ENCODE measurements at places on chromosomes 12 and 14. TPM values are rescaled to one million over a fixed set of nuclear protein-coding genes. Genes with fewer than 3 reads are reported as not detected.
A peak's percentile ranks its signal among the peaks of the same experiment; 100 is the strongest.

CLEC1A gene
- not detected for total RNA-seq

SIX1 gene
- 8.6 TPM for total RNA-seq

DNA sequence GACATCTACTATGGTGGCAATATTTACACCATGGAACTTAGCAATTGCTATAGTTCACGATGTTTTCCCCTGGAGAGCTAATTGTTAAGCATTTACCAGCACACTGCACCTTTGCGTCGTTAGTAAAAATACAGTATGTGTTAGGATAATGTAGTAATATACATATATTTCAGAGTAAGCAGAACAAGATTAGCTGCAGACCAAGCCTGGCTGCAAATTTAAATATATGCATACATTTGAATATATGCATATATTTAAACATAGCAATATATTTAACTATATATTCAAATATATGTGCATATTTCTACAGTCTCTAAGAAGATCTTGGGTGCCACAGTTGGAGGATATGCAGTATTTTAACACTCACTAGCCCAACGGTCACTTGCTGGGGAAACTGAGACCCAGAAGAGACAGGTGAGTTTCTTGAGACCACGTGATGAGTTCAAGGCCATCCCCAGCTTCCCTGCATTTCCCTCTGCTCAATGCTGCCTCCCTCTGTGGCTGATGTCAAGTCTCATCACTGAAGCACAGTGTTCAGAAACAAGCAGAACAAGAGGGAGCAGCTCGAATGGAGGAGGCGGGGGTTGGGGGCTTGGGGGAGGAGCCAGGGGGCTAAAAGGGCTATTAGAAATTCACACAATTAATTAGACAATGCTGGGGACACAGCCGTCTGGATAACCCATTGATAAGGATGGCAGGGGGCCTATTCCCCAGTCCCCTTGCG is 708.0 kb downstream of the MED13L start:
- DNase-seq, result no peak
- H3K27ac ChIP-seq, result no peak overlapping the region
- H3K27me3 ChIP-seq, result no peaks in the 10 kb centered on the region
- no peak overlapping the region for H3K4me3 ChIP-seq
- H3K36me3 ChIP-seq, result no peaks in the 10 kb centered on the region
- no peaks in the 10 kb centered on the region for H3K4me1 ChIP-seq

DNA sequence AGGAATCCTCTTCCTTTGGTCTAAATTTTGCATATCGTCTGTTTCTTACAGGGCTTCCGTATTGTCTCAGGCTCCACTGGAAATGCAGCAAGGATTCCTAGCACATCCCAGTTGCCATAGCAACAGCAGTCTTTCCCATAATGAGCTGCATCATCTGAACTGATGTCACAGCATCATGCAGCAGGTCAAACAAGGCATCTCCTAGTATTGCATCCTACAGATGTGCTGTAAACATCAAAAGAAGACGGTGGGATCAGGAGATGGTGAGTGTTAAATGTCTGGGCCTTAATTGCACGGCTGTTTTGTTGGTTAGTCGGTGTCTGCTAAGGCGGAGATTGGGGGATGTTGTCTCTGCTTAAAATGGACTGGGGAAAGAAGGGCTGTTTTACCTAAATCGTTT is at the start of gene AKAP6:
TSS of gene AKAP6 (plus strand) at position 153 of the 400 bp plus-strand sequence. CDS start 104,196 bp downstream, outside the sequence.
- no peaks in the 10 kb centered on the region for H3K4me1 ChIP-seq
- no peak within 1 kb of the TSS for H3K4me3 ChIP-seq
- no peak within 1 kb of the TSS for H3K27ac ChIP-seq
- peaks cover 1% of the 10 kb centered on the region for H3K27me3 ChIP-seq
- no peaks in the 10 kb centered on the region for H3K36me3 ChIP-seq

DNA sequence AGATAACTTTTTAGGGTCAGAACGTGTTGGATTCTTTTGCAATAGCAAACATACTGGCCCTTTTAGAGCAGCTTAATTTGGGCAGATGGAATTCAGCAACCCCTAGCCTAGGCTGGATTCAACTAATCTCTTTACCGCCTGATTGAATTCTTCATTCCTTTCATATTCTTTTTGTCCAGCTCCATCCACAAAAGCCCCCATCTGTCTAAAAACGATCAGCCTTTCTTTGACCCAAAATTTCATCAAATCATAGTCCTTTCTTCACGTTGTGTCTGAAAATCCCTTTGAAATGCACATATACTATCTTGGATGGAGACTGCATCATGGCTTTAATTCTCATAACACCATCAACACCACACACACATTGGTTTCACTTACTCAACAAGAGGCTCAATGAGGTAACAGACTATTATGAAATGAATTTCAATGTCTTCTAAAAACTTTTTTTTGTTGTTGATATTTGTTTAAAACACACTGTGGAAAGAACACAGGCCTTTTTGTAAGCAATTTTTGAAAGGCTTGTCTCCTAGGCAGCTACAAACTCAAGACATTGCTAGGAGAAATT is 128.0 kb upstream of the EEA1 start:
- H3K4me3 ChIP-seq, result no peak overlapping the region
- no peak for DNase-seq
- no peaks in the 10 kb centered on the region for H3K36me3 ChIP-seq
- H3K27ac ChIP-seq, result no peak overlapping the region
- no peaks in the 10 kb centered on the region for H3K4me1 ChIP-seq

GRCh38 chr14:95067526-95067925 is 89.8 kb downstream of the DICER1 start:
- no peak overlapping the region for H3K4me3 ChIP-seq
- no peaks in the 10 kb centered on the region for H3K36me3 ChIP-seq
- no peaks in the 10 kb centered on the region for H3K4me1 ChIP-seq
- H3K27me3 ChIP-seq, result peaks cover 27% of the 10 kb centered on the region

DNA sequence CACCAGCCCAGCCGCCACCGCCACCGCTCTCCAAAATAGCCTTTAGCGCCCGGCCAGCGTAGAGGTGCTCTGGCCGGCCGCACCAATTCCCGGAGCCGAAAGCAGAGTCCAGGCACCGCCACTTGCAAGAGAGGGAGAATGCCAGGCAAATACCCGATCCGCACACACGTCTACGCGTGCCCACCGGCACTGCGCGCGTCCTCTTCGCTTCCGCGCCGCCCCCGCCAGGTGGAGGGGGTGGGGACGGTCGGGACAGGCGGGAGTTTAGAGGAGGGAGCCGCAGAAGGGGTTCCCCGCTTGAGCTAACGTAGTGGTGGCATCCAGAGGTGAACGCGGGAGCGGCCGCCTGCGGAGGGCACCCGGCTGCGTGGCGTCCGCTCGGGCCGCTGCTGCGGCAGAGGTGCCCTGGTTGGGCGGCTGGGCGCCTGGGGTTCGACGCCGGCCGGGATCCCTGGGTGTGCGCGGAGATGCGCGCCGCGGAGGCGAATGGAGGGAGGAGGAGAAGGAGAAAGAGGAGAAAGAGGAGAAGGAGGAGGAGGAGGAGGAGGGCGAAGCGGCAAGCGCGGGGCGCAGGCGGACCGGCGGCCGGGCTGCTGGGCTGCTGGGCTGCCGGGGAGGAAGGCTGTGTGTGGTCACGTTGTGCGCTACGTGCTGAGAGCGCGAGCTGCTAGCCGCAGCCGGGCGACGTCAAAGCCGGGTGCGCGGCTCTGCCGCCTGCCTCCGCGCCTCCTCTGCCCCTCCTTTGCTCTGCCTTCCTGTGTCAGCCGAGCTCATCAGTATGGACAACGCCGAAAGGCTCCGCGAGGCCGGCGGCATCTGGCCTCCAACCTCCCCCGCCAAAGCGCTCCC is at the start of gene MDGA2:
TSS of gene MDGA2 (minus strand) at position 140 of the 849 bp plus-strand sequence.
- no peak within 1 kb of the TSS for H3K4me3 ChIP-seq
- H3K27ac ChIP-seq, result no peak within 1 kb of the TSS
- DNase-seq, result no peak

DNA sequence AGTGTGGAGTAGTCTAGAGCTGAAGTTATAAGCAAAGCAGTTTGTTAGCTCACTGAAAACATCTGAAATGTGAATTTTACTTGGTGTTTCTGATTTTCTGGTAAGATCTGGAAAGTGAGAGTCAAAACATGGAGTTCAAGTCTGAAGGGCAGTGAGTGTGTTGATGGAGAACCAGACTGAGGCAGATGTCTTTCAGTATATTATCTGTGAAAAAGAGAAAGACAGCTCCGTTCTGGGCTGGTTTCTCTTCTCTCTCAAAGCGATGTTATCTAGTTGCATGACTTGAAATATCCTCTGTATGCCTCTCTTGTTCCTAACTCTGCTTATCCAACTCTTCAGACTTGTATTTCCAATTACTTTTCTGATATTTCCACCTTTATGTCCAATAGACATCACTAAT is 381.9 kb upstream of the RGS6 start:
- H3K36me3 ChIP-seq, result no peaks in the 10 kb centered on the region
- DNase-seq, result no peak
- H3K4me3 ChIP-seq, result no peak overlapping the region

DNA sequence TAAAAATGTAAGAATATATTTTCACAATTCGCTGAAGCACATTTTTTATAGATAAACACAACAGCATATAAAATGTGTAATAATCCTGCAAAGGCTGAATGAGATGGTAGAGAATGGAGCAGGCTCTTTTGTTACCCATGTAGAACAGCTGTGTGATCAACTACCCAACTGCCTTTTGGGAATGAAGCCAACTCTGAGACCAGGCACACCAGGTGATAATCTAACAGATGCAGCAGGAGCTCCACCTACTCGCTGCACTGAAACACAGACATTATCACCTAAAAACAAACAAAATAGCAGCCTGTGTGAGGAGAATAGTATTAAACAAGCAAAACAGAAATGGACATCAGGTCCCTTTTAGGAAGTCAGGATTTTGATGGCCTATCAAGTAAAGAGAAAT is 183.3 kb downstream of the CCDC59 start:
- H3K36me3 ChIP-seq, result no peaks in the 10 kb centered on the region
- H3K27me3 ChIP-seq, result no peaks in the 10 kb centered on the region
- H3K27ac ChIP-seq, result no peak overlapping the region

DNA sequence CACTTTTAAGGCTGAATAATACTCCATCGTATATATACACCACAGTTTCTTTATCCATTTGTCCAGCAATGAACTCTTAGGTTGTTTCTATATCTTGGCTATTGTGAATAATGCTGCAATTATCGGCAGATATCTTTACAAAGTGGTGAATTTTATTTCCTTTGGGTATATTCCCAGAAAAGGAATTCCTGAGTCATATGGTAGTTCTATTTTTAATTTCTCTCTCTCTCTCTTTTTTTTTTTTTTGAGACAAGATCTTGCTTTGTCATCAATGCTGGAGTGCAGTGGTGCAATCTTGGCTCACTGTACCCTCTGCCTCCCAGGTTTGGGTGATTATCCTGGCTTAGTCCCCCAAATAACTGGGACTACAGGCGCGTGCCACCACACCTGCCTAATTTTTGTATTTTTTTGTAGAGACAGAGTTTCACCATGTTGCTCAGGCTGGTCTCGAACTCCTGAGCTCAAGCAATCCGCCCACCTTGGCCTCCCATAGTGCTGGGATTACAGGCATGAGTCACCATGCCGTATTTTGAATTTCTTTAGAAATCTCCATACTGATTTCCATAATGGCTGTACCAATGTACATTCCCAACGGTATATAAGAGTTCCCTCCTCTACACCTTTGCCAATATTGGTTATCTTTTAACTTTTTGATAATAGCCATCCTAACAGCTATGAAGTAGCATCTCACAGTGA is 98.4 kb downstream of the EFCAB11 start:
- H3K36me3 ChIP-seq, result no peaks in the 10 kb centered on the region
- H3K4me1 ChIP-seq, result peaks cover 16% of the 10 kb centered on the region
- no peaks in the 10 kb centered on the region for H3K27me3 ChIP-seq
- H3K4me3 ChIP-seq, result no peak overlapping the region
- H3K27ac ChIP-seq, result peak overlapping the region; percentile 81
- peak; percentile 89 for DNase-seq

GRCh38 chr12:18383203-18383602 is 121.9 kb downstream of the PIK3C2G start:
- H3K27me3 ChIP-seq, result no peaks in the 10 kb centered on the region
- H3K4me1 ChIP-seq, result peaks cover 5% of the 10 kb centered on the region
- no peaks in the 10 kb centered on the region for H3K36me3 ChIP-seq
- peak; percentile 89 for DNase-seq
- H3K4me3 ChIP-seq, result no peak overlapping the region

DNA sequence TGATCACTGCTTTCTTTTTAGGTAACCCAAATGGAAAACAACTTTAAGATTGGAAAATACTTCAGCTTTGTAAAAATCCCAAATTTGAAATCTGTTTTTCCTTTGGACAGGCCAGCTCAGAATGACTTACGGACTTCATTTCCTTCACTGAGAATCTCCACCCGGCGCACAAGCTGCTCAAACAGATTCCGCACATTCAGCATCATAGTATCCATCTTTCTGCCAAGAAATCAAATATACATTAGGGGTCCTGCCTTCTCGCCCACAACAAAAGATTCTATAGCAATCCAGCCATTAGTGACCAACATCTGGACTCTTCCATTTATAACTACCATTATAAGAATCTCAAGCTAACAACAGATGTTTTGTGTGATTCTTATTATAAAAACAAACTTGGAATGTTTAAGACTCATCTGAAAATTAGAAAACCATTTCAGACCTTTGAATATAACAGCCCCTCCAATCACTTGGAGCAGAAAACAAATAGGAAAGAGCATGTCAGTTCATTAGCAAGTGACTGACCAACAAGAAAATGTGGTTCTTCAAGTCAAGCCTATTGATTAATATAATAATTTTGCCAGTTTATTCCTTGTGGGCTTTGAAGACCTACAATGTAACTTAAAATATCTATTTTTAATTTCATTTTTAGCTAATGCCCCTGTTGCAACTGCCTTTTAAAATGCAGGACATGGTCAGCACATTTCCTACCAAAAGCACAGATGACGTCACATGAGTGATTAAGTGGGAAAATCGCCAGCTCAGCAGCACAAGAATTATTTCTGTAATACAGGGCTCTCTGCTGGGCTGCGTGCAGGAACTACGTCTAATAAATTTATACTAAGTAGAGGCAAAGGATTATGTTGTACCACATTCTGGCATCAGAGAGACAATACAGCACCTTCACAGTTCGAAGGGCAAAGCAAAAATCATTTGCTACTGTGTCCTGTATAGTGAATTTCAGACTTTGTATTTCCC is 8.5 kb downstream of the RACGAP1 start:
- peaks cover 6% of the 10 kb centered on the region for H3K4me1 ChIP-seq
- DNase-seq, result peak; percentile 93
- H3K4me3 ChIP-seq, result peak overlapping the region; percentile 35
- 0 out of 2 replicates have a peak, but pooled peaks cover 3% of the 10 kb centered on the region for H3K36me3 ChIP-seq
- H3K27ac ChIP-seq, result peak overlapping the region; percentile 66
- H3K27me3 ChIP-seq, result no peaks in the 10 kb centered on the region

DNA sequence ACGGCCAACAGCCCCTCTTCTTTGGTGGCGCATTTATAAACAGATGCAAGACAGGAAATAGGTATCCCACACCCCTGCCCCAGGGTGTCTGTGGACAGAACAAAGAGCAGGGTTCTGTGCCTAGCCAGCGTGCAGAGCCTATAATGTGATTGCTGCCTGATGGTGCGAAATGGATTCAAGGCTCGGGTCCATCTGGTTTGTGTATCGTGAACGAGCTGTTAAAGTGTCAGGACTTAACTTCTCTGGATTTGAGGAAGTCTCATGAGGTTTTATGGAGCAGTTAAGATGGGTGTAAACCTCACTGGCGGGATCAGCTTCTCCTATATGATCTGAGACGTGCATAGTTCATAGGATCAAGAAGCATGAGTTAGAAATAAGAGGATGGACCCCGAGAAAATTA is 388.7 kb upstream of the TBX3 start:
- no peak for DNase-seq
- no peak overlapping the region for H3K4me3 ChIP-seq
- H3K27me3 ChIP-seq, result no peaks in the 10 kb centered on the region
- no peak overlapping the region for H3K27ac ChIP-seq

GRCh38 chr14:67698179-67698578 is 2.6 kb upstream of the RDH11 start:
- DNase-seq, result no peak
- no peak overlapping the region for H3K4me3 ChIP-seq
- no peaks in the 10 kb centered on the region for H3K27me3 ChIP-seq
- H3K27ac ChIP-seq, result no peak overlapping the region

- H3K27me3 ChIP-seq, result no peaks in the 10 kb centered on the region
- H3K27ac ChIP-seq, result no peak overlapping the region
These were observed 12.3 kb upstream of the DYNLL1 start for GRCh38 chr12:120483621-120484020.

Data from IMR-90 (cell line).